ENCODE measurements at places on chromosomes 12 and 14.

- no peak for DNase-seq
Measured at GRCh38 chr14:91029456-91030217, 30.8 kb downstream of the RPS6KA5 start.

- no peak for DNase-seq
Measured at GRCh38 chr12:78248321-78248720, 417.6 kb downstream of the NAV3 start.

DNA sequence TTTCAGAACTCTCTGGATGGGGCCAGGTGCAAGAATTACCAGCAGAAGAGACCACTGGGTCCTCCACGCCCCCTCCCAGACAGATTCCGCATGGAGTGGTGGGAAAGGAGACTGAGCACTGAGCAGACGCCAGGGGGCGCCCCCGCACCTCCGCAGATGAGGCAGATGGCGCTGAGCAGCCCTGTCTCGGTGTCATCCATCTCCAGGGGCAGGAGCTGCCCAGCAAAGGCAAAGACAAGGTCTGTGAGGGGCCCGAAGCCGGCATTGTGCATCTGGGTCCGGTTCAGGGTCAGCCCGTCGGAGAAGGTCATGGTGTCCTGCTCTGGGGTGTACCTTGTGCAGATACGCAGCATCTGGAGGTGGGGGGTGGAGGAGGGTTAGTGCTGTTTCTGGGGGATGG is 6.3 kb upstream of the ITGB7 start:
- peak; percentile 81 for DNase-seq

- DNase-seq: peak; percentile 65
Measured at GRCh38 chr12:50101663-50102062, 2.1 kb upstream of the GPD1 start.

- DNase-seq: no peak
Measured at GRCh38 chr14:68331426-68331825, 461.4 kb downstream of the ZFP36L1 start.

GRCh38 chr12:99436584-99436983 is 211.0 kb upstream of the GARIN6 start:
- no peak for DNase-seq

GRCh38 chr14:99562856-99563748 is 40.9 kb downstream of the CCDC85C start:
- DNase-seq: peak; percentile 86

DNA sequence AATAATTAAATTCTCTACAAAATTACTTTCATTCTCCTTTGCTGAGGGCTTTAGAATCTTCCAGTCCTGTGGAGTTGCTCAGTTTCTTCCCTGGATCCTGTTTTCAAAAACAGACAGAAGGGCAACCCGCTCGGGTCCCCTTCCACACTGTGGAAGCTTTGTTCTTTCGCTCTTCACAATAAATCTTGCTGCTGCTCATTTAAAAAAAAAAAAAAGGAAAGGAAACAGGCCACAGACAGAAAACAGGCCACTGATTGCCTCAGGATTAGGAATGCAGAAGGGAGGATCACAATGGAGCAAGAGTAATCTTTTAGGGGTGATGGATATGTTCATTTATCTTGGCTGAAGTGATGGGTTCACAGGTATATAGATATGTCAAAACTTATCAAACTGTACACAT is 29.5 kb upstream of the HIGD1C start:
- no peak for DNase-seq

GRCh38 chr12:91913651-91914050 is 232.0 kb downstream of the BTG1 start:
- DNase-seq: no peak

DNA sequence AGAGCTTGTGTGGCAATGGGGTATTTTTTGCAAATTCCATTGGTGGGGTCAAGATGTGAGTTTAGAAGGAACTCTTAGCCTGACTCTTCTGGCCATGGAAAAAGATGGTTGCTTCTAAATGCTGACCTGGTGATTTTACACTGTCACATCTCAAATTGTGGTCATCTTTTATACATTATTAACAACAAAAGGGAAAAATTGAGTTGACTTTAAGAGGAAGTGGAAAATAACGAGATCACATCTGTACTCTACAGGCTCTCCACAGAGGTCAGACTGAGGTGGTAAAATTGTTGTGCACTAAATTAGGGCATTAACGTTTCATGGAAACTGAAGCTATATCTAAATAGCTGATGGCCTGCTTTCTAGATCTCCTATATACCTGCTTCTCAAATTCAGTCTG is 44.7 kb downstream of the PTPN11 start:
- no peak for DNase-seq

- DNase-seq: no peak
Measured at GRCh38 chr14:31051511-31051910, 25.3 kb upstream of the STRN3 start.

DNA sequence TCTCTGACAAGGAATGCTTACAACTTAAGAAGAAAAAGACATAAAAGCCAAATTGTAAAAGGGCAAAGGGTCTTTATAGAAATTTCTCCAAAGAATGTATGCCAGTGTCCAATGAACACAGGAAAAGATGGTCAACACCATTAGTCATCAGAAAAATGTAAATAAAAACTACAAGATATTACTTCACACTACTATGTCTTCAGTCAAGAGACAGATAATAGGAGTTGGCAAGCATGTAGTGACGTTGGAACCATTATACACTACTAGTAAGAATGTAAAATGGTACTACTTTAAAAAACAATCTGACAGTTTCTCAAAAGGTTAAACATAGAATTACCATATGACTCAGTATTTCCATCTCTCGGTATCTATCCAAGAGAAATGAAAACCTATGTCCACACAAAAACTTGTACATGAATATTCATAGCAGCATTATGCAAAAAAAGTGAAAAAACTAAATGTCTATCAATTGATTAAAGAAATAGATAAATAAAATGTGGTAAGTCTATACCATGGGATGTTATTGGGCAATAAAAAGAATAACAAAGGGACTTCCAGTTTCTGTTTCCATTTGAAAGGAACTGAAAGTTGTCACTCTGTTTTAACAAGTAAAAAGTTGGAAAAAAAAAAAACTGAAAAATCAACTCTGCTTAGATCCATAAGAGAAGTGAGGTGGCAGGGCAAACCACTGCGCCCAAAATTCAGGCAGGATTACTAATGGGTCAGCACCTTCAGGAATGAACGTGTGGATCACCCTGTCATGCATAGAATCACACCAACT is 69.8 kb downstream of the ALG10B start:
- peak; percentile 13 for DNase-seq

DNA sequence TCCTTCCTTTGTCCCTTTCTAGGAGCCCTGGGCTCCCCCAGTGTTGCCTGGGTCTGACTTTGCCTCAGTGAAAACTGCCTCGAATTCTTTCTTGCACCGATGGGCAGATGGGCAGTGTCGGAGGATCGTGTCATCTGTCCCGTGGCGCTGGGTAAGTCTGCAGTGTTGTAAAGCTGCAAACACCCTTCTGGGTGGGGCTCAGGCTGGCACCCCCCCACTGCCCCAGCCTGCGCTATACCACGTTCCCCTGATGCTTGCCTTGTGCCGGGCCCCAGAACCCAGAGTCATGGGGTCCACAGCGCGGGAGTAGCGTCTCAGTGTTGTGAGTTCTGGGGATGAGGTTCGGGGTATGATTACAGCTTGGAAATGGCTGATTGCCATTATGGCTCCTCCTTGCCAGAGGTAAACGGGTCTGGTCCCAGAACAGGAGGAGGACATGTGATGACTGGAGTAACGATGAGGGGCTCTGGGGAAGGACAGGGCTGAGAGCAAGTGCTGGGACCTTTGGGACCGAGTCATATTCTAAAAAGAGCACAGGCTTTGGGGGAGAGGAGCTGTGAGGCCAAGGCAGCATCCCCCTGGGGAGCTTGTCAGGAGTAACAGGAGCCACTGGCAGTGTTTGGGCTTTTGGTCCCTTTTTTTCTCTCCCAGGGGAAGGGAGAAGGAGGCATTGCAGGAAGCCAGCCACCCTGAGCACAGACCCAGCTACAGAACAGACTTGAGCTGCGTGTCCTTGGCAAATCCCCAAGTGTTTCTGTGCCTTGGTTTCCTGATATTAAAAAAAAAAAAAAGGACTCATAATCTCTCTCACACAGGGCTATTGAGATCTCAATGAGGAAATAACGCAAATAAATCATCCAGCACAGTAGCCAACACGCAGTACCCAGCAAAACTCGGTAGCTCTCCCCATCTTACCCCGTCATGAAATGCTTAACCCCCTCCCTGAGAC is 4.3 kb downstream of the RTL1 start:
- no peak for DNase-seq

DNA sequence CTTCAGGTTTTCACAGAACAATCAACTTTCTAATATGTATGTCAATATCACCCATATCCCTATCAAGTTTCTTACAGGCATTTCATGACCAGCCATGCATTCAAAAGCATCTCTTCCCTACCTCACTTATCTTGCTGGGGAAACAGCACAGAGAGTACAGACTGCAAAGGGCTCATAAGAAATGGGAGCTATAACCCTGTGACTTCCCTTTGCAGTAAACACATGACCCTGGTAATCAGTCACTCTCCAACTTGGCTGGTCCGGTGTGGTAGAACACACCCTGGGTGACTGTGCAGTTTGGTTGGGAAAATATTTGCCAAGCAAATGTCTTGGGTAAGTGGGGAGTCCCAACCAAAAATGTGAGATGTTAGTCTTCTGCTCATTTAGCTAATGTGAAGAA is 49.4 kb upstream of the TMCC3 start:
- peak; percentile 41 for DNase-seq

DNA sequence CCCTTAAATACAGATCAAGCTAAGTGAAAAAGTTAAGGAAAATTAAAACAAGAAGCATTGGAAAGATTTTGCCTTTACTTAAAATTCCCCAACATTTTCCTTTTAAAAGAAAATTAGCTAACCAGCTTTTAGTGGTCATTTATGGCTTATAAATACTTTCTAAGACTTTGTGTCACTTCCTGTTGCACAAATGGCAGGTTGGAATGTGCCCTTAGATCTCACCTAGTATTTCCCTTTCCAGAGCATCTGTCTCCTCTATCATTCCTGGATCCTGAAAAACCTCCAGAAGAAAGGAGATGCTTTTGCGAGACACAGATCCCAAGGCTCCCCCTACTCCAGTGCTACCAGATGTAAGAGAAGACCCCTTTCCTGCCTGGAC is 58.3 kb downstream of the ARF6 start:
- DNase-seq: no peak

DNA sequence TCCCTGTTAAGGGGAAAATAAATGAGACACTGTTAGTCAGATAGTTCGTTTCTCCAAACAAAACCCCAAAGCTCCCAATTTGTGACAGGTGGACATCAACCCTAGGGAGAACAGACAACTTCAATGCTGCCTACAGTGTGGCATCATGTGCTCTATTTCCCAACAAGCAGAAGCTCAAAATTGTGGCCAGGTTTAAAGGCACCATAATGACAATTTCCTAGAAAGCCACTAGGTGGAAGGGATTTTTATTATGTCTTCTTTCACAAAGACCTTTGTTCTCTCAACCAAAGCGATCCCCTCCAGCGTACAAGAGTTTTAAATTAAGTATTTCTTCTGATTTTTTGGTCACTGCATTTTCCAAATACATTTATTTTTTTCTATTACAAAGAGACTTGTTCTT is 88.0 kb upstream of the MBIP start:
- DNase-seq: no peak

DNA sequence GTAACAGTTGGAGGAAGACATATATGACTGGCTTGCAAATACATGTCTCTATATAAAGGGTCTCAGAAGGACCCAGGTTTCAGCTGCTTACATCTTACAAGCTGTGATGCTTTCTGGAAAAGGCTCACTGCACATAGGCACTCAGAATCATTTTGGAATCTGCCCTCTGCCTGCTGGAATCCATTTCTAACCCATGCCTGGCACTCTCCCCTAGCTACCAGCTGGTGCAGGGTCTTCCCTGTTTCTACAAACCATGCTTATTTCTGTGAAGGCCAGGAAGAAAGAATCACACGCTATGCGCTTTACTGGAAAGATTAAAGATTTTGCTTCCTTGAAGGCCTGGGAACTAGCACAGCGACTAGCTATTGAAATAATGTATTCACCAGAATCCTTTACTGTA is 151.3 kb downstream of the DICER1 start:
- no peak for DNase-seq

DNA sequence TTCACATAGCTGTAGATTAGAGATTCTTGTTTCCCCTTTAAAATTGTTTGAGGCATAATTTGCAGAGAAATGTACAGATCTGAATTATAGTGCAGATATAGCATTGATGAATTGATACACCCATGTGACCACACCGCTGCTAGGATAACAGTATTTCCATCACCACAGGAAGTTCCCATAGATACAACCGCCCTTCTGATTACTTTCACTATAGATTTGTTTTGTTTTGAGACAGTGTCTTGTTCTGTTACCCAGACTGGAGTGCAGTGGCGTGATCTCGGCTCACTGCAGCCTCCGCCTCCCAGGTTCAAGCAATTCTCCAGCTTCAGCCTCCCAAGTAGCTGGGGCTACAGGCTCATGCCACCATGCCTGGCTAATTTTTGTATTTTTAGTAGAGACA is 8.8 kb upstream of the ASPG start:
- no peak for DNase-seq

GRCh38 chr12:47549258-47549657 is 156.6 kb downstream of the RPAP3 start:
- DNase-seq: no peak

DNA sequence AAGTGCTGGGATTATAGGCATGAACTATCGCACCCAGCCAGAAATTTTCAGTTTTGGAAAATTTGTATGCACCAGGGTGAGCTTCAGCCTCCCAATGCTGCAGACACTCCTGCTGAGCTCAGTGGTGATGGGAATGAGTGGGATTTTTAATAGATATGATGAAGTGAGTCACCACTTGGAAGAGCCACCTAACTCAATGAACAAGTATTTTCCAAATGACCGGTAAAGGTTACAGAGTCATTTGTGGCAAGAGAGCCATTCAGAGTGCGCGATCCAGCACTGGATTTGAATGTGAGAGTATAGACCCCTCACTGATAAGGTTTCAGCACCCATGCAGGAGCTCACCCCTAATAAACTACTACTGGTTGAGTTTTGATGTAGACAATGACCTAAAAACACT is 100.7 kb downstream of the PPP2R5C start:
- no peak for DNase-seq

DNA sequence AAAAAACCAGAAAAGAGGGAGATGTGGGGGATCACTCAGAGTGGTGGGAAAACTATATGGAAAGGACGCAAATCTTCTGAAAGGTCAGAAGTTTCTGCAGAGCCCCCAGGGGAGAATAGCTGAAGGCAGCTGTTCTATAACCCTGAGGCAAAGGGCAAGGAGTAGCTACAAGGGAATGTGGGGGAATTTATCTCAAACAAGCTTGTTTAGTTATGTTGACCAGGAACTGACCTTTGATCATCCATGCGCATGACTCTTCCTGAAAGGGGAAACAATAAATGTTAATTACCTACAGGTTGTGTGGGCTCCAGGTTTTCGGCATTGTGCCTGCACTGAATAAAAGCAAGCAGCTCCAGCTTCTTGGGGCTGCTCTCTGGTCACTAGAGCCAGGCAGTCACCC is 968.5 kb downstream of the AACS start:
- DNase-seq: no peak

- no peak for DNase-seq
Measured at GRCh38 chr12:121797937-121798786, 4.7 kb upstream of the RHOF start.
